ENCODE measurements at places on chromosomes 6 and 20.
A peak's percentile ranks its signal among the peaks of the same experiment; 100 is the strongest.

- DNase-seq: no peak
Observed at GRCh38 chr20:63556873-63557478, 3.0 kb downstream of the FNDC11 start.

DNA sequence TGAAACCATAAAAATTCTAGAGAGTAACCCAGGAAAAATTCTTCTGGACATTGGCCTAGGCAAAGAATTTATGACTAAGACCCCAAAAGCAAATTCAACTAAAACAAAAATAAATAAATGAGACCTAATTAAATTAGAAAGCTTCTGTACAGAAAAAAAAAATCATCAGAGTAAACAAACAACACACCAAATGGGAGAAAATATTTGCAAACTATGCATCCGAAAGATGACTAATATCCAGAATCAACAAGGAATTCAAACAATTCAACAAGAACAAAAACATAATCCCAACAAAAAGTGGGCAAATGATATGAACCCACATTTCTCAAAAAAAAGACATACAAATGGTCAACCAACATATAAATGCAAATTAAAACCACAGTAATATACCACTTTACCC, 242.6 kb upstream of the CDYL start:
- DNase-seq: no peak

- DNase-seq: no peak
Observed at GRCh38 chr6:30055513-30055912, 5.6 kb upstream of the POLR1H start.

DNA sequence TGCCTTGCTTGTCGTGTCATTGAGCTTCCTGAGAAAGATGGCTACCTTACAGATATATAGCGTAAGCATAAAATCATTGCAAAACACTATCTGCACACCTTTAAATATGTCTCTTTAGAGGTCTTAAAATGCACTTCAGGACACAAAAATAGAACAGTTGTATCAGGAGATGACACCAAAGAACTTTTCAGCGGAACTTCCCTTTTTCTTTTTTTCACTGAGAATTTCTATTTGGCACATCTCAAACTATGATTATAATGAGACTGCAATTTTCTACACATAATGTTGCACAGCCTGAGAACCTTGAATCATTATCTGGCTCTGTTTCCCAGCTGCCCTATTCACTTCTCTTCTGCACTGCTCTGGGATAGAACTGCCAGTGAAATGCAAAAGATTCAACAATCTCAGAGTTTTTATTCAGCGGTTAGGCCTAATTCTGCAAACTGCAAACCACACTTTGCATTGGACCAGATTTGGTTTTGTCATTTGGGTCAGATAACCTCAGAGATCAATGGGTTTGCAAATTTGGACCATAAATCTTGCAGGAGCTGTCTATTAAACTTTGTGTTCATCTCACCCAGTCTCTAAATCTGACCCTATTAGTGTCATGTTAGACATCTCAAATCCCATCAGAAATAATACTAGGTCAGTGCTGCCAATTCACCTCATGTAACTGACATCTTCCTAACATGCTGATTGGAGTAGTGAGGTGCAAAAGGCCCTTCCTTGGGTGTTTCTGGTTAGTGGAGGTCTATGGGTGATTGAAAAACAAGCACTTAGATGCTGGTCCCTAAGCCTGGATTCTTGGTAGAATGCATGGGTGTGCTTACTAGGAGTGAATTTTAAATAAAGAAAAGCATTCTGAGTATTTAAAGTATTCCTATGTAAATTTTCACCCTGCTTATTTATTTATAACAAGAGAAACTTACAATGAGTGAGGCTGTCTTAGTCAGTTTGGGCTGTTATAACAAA, 382.7 kb downstream of the UTRN start:
- DNase-seq: no peak

- DNase-seq: no peak
Observed at GRCh38 chr20:15610787-15611186, 962.5 kb downstream of the KIF16B start.

DNA sequence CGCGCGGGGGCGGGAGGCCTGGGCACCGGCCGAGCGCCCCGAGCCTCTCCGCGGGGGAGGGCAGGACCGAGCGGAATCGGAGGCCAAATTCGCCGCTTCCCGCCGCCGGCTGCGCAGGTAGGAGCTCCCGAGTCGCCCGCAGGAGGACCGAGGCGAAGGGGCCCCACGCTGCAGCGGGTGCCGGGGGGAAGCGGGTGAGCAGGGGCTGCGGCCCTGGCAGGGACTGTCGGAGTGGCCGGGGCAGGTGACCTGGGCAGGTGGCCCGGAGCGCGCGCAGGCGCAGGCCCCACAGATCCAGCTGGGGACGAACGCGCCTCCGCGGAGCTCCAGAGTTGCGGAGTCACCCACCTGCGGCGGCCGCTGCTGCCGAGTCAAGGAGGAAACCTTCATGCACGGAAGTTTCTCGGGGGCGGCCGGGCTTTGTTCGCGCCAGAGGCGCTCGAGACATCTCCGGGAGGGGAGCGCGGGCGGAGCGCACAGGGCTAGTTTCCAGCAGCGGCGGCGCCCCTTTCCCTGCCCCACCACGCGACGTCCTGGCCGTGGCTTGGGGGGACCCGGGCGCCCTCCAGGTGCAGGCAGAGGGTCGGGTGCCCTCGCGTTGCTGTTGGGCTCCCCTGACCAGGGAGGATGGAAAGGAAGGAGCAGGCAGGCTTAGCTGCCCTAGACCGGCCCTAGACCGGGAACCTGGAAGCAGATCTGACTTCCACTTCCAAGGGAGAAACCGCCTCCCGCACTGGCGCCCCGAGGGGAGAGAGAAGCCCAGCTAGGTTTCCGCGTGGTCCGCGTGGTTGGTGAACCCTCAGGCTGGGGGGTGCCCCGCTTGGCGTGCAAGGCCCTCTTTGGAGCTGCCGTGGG, 590 bp downstream of the SLCO4A1 start:
- DNase-seq: peak; percentile 68

DNA sequence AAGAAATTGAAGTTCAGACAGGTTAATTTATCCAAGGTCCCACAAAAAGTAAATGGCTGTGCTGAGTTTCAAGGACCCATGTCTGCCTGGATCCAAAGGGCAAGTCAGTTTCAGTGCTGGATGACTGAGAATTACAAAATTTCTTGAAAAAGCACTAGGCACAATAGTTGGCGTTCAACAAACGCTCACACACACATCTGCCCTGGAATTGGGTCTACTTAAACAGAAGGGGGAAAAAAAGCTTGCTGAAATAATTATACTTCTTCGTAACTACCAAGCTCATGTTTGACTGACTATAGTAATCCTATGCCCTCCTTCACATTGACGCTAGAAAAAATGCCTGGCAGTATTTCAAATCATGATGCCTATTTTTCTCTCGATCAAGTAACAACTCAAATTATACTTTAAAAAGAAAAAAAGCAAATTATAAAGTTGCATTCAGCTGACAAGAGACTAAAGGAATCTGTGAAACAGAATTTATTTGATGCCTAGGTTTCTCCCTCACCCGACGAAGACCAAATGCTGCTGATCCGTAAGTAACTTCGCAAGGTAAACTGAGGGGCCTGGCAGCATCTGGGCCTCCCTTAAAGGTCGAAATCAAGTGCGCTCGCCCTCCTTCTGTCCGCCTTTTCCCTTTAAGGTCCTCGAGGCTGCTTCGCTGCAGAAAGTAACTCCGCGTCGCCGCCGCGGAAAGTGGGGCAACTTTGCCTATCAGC, 650 bp upstream of the CD2AP start:
- DNase-seq: no peak

DNA sequence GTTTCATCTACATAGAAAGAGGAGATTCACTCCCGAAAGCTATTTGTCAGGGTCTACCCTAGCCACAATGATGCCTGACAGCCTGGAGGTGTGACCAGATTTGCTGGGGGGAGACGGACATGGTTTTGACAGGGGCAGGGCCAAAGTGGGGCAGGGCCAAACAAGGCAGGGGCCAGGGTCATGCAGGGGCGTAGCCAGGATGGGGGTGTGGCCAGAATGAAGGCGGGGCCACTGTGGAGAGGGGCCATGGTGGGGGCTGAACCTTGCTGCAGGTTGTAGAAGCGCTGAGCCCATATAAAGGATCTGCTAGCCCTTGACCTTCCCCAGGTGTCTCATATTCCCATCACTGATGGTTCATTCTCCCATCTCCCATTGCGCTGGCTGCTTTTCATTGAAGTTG, 184.1 kb upstream of the SULF2 start:
- no peak for DNase-seq

DNA sequence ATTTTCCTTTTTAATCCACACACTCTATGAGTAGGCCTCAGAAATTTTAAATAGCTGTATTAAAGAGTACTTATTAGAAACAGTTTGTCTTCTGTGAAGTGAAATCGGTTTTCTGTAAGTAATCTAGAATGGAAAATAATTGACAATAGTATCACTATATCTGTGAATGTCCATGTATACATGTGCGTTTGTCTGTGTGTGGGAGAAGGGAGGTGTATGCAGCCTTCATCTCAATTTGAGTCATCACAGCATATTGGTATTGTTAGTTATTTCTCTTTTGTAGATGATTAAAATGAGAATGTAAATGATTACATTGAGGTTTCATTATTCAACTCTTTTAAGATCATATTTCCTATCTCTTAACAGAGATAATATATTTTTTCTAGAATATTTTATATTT, 206.0 kb downstream of the EYS start:
- no peak for DNase-seq

GRCh38 chr6:158776737-158777136, 42.4 kb downstream of the EZR start:
- DNase-seq: no peak

- DNase-seq: no peak
Observed at GRCh38 chr6:16146028-16146427, 17.1 kb downstream of the MYLIP start.

GRCh38 chr6:135196739-135197510, 15.8 kb downstream of the MYB start:
- peak; percentile 35 for DNase-seq

- DNase-seq: no peak
Observed at GRCh38 chr6:68771426-68771825, 136.3 kb downstream of the ADGRB3 start.

DNA sequence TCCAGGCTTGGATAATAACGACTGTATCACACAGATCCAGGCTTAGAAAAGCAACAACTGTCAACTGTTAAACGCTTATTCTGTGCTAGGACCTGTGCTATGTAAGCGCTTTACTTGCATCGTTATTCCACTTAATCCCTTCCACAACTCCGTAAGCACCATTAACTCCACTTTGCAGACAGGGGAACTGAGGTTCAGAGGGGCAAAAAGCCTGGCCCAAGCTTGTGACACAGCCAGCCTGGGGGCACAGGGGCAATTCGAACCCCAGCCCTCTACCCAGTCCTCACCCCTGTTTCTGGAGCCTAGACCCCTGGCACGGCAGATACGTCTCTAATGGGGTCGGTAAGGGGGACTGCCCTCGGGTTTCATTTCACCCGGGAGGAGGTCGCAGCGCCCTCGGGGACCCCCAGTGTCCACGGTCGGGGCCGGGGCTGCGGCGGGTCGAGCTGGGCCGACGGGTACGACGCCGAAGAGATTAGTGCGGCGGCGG, 411 bp downstream of the DSN1 start:
- no peak for DNase-seq

GRCh38 chr6:166075186-166075585, 92.5 kb downstream of the TBXT start:
- DNase-seq: no peak

GRCh38 chr6:72560721-72561593, 60.9 kb upstream of the KCNQ5 start:
- no peak for DNase-seq

Data from activated naive CD4-positive, alpha-beta T cell treated with anti-CD3 and anti-CD28 coated beads, Interleukin-2, amount 50 U/mL, for 16 hours (primary cell).